ENCODE measurements at places on chromosomes 5 and 9.

DNA sequence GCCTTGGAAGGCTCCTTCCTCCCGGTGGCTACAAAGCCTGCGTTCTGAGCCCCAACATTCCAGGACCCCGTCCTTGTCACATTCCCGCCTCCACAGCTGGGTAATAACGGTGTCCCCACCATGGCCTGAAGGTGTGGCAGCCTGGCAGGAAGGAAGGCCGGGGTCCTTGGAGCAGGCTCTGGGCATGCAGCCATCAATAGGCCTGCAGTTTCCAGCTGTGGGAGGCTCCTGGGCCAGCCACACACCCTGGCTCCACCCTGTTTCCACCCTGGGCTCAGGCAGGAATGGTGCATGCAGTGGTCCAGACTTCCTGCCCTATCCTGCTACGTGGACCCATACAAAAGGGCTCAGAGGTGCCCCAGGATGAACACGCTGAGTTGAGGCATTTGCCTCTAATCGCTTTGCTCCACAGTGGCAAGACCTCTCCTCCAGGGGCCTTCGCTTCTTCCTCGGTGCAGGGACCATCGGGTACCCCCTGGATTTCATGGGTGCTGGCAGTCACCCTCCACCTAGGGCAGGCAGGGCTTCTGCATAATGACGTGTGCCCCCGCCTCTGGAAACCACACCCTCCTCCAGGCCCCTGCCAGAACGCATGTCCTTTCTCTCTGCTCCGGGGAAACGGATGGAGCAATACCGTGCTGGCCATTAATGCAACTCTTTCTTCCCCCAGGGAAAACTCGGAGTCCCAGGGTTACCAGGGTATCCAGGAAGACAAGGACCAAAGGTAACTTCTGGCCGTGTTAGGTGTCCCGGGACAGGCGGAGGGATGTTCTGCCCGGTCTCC lies 95.1 kb upstream of the FCN2 start:
- no peak for DNase-seq

GRCh38 chr9:87266697-87267096 lies 231.0 kb upstream of the DAPK1 start:
- DNase-seq: no peak

DNA sequence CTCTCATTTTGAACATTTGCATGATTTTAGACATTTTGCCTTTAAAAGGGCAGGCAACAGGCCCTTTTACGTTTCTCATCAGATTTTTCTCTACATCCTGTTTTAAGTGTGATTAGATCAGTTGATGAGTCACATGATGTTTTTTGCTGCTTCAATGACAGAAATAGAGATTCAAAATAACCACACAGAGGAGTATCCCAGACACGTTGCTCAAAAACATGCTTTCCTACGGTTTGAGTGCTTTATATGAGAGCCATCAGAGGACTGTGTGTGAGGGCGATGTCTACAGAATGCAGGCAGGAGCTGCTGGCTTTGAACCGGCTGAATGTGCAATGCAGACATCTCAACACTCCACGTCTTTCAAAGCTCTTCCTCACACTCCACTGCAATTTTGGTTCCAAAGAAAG lies 42.1 kb downstream of the OTULIN start:
- no peak for DNase-seq

GRCh38 chr5:118522626-118523025 lies 465.7 kb downstream of the DTWD2 start:
- no peak for DNase-seq

DNA sequence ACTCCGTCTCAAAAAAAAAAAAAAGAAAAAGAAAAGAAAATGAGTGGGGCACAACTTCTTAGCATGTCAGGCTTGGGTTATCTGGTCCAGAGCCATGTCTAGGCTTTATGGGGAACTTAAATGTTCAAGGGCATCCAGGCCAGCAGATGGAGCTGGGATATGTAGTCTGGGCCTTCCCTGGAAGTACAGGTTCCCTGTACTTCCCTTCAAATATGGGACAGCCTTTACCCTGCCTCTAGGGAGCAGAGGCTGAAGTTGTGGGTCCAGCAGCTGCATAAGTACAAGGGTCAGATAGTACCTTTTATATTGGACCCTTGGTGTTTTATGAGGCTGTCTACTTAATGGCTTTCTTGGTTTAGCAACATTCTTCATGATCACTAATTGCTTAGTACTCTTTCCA lies 42.1 kb downstream of the FAF2 start:
- no peak for DNase-seq

Data from stimulated activated CD8-positive, alpha-beta memory T cell treated with anti-CD3 and anti-CD28 coated beads, Interleukin-2, amount 100 ng/mL, for 48 hours (primary cell).